GM13977 (cell line): ENCODE measurements at places on chromosomes 13 and 19.

DNA sequence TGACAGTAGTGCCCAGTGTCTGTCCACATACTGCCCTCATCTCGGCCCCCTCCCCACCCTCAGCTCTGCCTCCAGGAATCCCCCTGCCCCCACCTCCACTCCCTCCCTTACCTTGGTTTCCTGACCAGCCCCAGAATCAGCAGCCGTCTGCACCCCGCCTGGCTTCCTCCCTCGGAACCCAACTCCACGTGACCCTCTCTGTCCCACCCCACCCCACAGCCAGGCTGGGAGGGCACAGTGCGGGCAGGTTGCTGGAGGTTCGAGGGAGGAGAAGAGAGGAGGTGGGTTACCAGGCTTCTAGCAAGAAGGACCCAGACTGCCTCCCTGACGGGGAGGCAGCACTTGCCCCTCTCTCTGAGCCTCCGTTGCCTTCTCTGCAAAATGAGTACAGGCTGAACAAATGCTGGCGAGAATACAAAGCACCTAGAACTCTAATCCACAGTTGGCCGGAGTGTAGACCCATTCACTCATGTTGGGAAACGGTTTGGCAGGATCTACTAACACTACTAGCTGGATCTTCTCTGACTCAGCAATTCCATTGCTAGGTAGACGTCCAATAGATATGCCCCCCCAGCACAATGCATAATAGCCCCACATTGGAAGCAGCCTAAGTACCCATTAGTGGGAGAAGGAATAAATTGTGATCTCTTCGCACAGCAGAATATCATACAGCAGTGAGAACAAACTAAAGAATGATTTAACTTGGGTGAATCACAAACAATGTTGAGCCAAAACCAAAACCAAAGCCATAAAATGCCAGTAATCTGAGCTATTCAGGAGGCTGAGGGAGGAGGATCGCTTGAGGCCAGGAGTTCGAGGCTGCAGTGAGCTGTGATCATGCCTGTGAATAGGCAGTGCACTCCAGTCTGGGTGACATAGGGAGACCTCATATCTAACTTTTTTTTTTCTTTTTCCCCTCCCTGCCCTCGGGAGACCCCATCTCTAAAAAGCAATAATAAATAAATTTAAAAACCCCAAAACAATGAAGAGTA lies at the start of gene RASAL3:
RASAL3 (minus strand) TSS at position 151 of the 992 bp plus-strand sequence. CDS start 186 bp downstream, outside the sequence.
- DNase-seq, result peak; percentile 66

DNA sequence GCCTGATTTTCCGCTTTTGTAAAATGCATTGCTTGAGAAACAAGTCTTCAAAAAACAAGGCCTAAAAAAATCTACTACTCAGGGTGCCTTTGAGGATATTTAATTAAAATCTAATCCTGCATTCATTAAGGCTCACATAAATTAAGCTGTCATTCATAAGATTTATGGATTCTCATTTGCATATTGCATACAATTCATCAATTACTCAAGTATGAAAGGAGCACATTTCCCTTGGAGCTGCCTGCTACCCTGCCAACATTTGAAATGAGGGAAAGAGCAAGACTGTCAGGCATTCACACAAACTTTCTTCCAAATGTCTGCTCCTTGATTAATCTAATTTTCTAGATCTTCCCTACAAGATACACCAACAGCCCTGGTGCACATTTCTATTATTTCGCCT lies 140.0 kb downstream of the DACH1 start:
- no peak for DNase-seq

DNA sequence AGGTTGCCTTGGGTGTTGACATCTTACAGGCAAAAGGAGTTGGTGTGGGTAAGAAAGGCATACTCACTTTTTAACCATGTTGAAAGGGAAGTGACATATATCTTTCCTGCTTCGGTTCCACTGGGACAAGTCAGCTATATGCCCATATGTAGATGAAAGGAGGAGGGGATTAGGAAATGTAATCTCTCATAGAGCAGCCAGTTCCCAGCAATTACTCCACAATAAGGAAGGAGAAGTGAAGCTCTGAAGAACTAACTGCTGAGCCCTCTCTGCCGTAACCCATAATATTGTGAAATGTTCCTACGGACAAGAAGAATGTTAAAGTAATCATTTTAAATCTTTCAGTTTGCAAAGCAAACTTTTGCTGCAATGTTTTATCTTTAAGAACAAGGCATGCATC lies 82.2 kb downstream of the EDNRB start:
- no peak for DNase-seq

GRCh38 chr19:39082745-39083598 lies 1.2 kb upstream of the ACP7 start:
- no peak for DNase-seq

DNA sequence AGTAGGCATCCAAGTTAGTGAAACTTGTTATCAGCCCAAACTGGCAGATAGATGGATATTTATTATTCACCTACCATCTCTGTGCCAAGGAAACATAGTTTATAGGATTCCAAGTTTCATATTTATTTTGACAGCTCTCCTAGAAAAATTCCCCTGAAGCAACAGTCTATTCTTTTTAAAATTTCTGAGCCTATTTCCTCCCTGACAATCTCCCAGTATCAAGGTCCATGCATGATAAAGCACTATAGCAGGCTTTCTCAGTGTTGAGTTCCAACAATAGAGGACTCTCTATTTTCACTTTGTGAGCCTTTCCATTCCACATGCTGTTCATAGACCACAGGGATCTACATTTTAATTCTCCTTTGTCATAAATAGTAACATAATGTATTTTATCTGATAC lies 312.6 kb downstream of the SLITRK6 start:
- DNase-seq, result no peak

DNA sequence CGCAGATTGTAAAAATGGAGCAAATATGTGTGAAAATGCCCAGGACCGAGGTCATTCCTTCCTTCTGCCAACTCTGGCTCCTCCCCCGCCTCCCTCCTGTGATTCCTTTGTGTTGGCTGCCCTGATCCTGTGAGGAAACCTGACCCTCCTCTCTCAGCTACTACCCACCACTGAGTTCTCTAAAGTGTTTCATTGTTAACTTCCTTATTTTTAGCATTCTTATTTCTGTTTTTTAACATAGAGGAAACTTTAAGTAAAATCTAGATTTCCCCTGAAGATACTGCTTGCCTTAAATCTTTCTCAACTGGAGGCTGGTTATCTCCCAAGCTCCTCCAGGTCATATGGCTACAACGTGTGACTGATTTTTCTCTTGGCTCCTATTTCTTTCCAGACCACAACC lies 21.7 kb upstream of the FBXL3 start:
- no peak for DNase-seq

DNA sequence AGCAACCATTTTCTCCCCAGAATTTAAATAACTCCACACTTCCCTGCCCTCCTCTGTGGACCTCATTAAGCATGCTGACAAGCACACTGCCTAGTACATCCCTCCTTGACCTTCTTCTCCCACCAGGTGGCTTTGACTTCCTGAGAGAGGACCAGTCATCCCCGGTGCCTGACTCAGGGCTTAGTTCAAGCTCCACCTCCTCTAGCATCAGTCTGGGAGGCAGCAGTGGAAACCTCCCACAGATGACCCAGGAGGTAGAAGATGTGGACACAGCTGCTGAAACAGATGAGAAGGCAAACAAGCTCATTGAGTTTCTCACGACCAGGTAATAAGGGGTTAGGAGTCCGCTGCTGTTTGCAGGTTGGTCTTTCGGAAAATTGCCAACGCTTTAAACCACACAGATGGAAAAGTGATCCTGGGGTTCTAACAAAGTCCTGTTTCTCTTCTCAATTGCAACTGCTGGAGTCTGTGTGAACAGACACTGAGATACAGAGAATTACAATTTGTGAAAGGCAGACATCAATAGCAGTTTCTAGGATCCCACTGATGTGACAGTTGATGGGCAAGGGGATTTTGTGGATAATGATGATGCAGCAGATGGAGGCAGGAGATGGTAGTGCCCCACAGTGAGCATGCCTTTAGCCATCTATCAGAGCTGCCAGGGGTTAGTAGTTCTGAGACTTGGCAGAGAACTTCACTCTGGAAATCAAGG lies 86.7 kb downstream of the ZAR1L start:
- no peak for DNase-seq

- DNase-seq, result no peak
These were observed 180.5 kb upstream of the SLC10A2 start for GRCh38 chr13:103246581-103247200.

GRCh38 chr13:46389457-46390451 lies 2.7 kb upstream of the RUBCNL start:
- peak; percentile 60 for DNase-seq

DNA sequence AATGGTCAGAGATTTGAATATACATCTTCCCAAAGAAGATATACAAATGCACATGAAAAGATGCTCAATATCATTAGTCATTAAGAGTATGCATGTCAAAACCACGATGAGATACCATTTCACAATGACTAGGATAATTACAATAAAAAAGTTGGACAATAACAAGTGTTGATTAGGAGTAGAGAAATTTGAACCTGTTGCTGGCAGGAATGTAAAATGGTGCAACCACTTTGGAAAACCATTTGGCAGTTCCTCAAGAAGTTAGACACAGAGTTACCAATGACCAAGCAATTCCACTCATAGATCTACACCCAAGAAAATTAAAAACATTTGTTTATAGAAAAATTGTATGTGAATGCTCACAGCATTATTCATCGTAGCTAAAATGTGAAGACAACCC lies 33.2 kb upstream of the STARD13 start:
- no peak for DNase-seq

GRCh38 chr13:71663431-71663830 lies 203.6 kb downstream of the DACH1 start:
- no peak for DNase-seq

GRCh38 chr13:34681405-34681955 lies 260.6 kb upstream of the NBEA start:
- DNase-seq, result no peak

GRCh38 chr13:61664801-61665705 lies 249.4 kb upstream of the PCDH20 start:
- no peak for DNase-seq

- no peak for DNase-seq
These were observed 31.4 kb downstream of the NALCN start for GRCh38 chr13:101384929-101385328.

- no peak for DNase-seq
These were observed 13.1 kb upstream of the LAMP1 start for GRCh38 chr13:113283904-113284303.

DNA sequence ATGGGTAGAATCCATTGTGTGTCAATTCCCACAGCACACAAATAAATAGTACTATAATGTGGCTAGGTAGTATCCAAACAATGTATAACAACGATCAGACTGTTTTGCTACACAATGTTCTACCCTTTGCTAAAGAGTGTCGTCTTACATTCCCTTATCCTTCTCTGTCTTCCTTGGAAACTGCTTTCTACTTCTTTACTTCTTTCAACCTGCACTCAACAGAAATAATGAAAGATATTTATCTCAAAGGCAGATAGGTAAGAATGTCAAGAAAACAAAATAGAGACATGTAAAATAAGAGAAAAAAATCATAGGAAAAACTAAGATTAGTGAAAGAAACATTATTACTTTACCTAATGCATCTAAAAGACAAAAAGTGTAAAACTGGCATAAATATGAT lies 814.7 kb downstream of the PCDH9 start:
- no peak for DNase-seq

DNA sequence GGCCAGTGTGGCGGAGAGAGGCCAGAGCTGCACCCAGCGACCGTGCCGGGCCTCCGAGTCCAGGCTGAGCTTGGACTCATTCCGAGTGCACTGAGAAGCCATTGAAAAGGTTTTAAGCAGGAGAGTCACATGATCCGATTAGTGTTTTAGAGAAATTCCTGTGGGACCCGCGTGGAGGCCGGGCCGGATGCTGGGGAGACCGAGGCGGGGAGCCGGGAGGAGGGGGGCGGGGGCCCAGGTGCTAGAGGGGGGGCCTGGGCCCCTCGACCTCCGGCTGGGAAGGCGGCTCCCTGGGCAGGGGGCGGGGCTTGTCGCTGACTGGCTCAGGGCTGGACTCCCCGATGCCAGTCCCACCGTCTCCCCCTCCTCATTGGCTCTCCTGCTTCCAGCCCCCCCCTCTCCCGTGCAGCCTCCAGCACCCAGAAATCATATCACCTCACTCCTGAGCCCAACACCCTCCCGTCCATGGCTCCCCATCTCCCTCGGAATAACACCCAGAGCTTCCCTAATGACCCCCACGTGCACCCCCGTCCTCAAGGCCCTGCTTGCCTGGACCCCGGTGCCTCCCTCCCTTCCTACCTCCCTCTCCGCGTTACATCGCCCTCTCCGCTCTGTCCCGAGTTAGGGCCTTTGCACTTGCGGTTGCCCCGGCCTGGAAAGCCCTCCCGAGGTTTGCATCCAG lies 5.2 kb upstream of the ZNF579 start:
- peak; percentile 76 for DNase-seq

GRCh38 chr19:39415111-39416046 lies 2.9 kb downstream of the PLEKHG2 start:
- DNase-seq, result no peak

DNA sequence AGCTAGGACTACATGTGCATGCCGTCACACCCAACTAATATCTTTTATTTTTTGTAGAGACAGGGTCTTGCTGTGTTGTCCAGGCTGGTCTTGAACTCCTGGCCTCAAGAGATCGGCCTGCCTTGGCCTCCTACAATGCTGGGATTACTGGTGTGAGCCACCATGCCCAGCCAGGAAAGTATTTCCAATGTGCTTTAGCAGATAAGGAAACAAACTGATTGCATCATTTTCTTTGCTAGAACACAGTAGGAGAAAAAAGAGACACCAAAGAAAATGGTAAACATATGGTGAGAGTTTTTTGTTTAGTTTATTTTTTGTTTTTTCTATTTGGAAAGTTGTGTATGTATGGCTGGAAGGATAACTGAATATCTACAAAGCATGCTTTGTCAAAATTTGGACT lies 46.9 kb upstream of the AKAP11 start:
- DNase-seq, result no peak

DNA sequence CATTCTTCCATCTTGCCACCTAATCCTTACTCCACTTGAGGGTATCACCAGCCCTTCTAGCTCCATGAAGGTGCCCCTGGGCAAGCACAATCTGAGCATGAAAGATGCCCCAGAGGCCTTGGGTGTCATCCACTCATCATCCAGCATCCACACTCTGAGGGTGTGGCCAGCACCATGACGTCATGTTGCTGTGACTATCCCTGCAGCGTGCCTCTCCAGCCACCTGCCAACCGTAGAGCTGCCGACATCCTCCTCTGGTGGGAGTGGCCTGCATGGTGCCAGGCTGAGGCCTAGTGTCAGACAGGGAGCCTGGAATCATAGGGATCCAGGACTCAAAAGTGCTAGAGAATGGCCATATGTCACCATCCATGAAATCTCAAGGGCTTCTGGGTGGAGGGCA lies 3.1 kb upstream of the KLK3 start:
- no peak for DNase-seq

DNA sequence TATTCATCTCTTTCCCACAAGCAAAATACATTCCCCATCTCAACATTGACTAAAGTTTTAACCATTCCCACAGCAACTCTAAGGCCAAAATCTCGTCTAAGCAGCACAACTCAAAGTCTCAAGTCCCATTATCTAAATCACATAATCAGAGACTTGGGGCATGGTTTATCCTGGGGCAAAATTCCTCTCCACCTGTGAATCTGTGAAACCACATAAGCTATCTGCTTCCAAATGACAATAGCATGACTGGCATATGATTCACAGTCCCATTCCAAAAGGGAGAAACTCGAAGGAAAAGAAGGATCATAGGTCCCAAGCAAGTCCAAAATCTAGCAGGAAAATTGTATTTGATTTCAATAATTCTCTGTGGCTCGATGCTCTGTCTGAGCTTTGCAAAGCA lies 73.0 kb downstream of the ANKRD10 start:
- DNase-seq, result no peak

GRCh38 chr13:46008631-46009030 lies 43.9 kb downstream of the ZC3H13 start:
- DNase-seq, result no peak
